ENCODE measurements at places on chromosomes 13 and 19.

- no peak for DNase-seq
These were observed 7.1 kb downstream of the LIPE start for GRCh38 chr19:42420055-42420544.

DNA sequence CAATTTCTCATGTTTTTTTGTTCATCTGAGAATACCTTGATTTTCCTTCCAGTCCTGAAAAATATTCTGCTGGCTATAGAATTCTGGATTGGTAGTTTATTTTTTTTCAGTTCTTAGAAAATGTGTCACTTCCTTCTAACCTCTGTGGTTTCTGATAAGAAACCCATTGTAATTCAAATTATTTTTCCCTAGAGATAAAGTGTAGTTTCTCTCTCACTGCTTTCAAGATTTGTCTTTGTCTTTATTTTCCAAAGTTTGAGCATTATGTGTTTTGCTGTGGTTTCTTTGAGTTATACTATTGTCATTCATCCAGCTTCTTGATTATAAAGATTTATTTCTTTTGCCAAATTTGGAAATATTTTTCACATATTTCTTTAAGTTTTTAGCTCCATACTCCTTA is 324.0 kb upstream of the SPRY2 start:
- DNase-seq = no peak

DNA sequence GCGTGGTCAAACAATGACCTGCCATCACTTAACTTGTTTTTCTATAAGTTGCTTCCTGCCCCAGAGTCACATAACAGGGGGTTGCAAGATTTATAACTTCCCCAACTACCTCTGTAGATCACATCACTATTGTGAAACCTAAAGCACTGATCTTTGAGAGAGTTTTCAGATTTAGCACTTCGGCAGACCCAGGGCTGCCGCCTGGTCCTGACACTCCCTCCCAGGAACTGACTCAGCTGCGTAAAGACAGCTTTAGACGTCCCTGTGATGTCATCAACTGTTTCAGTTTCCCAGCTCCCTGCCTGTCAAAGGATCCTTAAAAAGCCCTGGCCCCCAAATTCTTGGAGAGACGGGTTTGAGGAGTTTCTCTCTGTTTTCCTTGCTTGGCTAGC is 33.3 kb downstream of the IGFL2 start:
- no peak for DNase-seq

DNA sequence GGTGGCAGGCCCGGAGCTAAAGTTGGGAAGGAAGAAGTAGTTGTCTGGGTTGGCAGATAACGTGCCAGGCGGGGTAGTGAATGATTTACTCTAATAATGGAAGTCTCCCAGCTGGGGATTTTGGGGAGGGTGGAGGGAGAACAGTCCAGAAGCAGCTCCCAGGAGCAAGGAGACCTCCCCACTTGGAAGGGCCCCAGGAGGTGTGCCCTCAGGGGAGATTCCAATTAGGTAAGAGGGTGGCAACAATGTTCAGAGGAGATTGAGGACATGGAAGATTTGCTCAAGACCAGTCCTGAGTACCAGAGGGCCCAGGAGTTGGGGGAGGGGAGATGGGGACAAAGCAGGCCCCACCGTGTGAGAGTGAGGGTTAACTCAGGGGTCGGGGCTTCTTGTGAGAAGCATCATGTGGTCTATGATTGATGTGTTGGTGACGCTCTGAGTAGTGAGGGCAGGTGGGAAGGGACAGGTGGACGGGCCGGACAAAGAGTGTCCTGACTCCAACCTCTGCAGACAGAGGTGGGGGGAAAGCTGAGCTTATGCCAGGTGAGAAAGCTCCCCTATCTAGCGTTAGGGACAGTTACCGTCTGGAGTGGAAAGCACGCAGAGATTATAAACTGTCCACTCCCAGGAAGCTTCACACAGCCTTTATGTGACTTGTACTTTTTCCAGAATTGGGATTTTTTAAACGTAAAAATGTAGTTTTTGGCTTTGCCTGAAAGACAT is 3.5 kb downstream of the SPINT2 start:
- DNase-seq = peak; percentile 3

DNA sequence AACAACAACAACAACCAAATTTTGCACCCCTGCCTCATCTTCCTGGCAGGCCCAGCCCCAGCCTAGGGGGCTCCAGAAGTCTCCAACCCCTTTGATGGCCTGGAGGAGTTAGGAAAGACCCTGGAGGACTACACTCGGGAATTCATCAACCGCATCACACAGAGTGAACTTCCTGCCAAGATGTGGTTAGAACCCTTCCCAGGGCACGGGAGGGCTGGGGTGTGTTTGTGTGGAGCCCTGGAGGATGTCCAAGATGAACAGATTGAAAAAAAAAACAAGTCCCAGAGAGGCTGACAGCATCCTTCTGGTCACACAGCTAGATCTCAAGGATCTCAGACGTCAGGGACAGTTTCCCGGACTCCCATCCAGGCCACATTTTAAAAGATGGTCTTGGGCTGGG is 13.3 kb downstream of the APOC1 start:
- no peak for DNase-seq

DNA sequence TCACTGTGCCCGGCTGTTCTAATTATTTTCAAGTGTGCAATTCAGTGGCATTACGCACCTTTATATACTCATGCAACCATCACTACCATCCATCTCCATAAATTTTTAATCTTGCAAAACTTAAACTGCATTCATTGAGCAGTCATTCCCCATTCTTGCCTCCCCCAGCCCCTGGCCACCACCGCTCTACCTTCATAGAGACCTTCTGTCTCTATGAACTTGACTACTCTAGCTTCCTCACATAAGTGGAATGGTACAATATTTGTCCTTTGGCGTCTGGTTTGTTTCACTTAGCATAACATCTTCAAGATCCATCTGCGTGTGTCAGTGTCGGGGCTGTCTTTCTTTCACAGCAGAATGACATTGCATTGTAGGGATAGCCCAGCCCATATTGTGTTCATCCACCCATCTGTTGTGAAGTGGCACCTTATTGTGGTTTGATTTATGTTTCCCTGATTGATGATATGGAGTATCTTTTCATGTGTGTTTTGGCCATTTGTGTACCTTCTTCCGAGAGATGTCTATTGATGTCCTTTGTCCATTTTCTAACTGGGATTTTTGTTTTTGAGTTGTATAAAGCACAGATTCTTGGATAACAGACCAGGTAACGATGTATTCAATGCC is 64.8 kb upstream of the FLT1 start:
- DNase-seq = no peak

DNA sequence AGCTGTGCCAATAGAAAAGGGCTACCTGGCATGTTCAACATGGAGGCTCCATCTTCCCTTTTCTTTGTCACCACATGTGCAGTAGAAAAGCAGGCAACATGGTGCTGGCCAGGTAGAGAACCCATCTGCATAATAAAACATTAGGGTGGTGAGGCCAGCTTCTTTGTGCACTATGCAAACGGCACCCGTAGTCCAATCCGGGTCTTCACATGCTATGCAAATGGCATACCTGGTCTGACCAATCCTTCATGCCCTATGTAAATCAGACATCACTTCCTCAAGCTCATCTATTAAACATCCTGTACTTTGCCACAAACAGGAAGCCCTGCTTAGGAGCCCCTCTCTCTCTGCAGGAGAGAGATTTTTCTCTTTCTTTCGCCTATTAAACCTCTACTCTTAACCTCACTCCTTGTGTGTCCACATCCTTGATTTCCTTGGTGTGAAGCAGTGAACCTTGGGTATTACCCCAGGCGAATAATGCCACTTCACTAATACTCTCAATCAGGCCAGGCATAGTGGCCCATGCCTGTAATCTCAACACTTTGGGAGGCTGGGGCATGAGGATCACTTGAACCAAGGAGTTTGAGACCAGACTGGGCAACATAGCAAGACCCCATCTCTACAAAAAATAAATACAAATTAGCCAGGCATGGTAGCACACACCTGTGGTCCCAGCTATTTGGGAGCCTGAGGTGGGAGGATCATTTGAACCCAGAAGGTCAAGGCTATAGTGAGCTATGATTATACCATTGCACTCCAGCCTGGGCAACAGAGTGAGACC is 111.3 kb upstream of the MRI1 start:
- peak; percentile 82 for DNase-seq

GRCh38 chr19:17706750-17707181 is 12.5 kb upstream of the MAP1S start:
- no peak for DNase-seq

Measured in NCI-H2081 (cell line).